ENCODE measurements at places on chromosomes 2 and 18. TPM values are rescaled to one million over a fixed set of nuclear protein-coding genes. Genes with fewer than 3 reads are reported as not detected.

DNA sequence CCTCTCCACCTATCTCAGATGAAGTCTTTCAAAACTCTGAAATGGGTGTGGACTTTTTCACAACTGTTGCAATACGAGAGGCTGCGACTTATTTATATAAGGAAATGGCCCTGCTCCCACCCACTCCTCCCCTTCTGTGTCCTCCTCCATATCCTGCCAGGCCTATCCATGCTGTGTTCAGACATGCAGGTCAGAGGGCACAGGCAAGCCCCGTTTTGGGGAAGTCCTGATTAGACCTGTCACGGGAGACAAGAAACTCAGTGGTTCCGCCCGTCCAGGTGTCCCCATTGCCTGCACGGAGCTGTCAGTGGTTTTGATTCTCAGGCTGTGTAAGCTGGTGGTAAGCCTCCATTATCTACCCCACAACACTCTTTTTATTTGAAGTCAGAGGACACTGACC lies 99.6 kb upstream of the MGAT5 start:
- peaks cover 28% of the 10 kb centered on the region for H3K4me1 ChIP-seq
- no peak overlapping the region for H3K4me3 ChIP-seq
- DNase-seq: no peak

GRCh38 chr2:22525681-22526080 lies 859.3 kb upstream of the KLHL29 start:
- H3K36me3 ChIP-seq: no peaks in the 10 kb centered on the region
- no peaks in the 10 kb centered on the region for H3K27me3 ChIP-seq
- H3K27ac ChIP-seq: no peak overlapping the region

GRCh38 chr2:194363878-194364277 lies 1293.1 kb upstream of the SLC39A10 start:
- H3K27ac ChIP-seq: no peak overlapping the region
- no peaks in the 10 kb centered on the region for H3K27me3 ChIP-seq

- no peak overlapping the region for H3K4me3 ChIP-seq
- H3K27me3 ChIP-seq: peaks cover 35% of the 10 kb centered on the region
- no peak for DNase-seq
Observed at GRCh38 chr2:241815477-241816430, 6.8 kb downstream of the NEU4 start.

DNA sequence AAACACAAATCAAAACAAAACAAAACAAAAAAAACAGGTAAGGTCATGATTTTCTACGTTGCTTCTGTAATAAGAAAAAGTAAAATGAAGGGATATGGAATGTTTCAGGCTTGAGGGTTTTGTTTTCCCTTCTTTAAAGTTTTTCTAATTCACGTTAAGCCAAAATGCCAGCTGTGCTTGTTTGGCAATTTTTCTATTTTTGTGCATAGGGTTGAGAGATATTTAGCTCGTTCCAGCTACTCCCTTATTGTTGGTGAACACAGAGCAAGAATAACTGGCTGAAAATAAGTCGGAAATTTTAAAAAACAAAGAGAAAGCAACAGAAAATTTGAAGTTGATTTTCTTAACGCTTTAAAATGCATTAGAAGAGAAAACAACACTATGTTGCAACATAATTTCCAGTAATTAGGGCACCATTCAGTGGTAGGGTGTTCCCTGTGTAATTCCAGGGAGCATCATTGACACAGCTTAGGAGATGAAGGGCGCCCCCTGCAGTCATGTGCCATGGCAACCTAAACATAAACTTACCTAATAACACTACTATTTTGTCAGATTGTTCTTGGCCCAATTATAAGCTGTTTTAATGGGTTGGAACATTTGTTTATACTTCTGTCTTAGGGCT lies 99.5 kb downstream of the DTNA start:
- H3K27ac ChIP-seq: no peak overlapping the region
- H3K4me1 ChIP-seq: no peaks in the 10 kb centered on the region
- no peaks in the 10 kb centered on the region for H3K27me3 ChIP-seq
- no peak for DNase-seq
- H3K36me3 ChIP-seq: no peaks in the 10 kb centered on the region

- no peaks in the 10 kb centered on the region for H3K27me3 ChIP-seq
- DNase-seq: no peak
- H3K4me3 ChIP-seq: peak overlapping the region; percentile 3
- peaks cover 71% of the 10 kb centered on the region for H3K4me1 ChIP-seq
- no peaks in the 10 kb centered on the region for H3K36me3 ChIP-seq
Observed at GRCh38 chr18:2964361-2965010, 48.5 kb downstream of the LPIN2 start.

ACSL3 gene
- 69.5 TPM for total RNA-seq

SERPINE2 gene
- 4.1 TPM for total RNA-seq

All from T-cell (primary cell).